Muscle of arm (tissue), 14 donors: ENCODE measurements at places on chromosomes 16 and 17.
A peak's percentile ranks its signal among the peaks of the same experiment; 100 is the strongest.

DNA sequence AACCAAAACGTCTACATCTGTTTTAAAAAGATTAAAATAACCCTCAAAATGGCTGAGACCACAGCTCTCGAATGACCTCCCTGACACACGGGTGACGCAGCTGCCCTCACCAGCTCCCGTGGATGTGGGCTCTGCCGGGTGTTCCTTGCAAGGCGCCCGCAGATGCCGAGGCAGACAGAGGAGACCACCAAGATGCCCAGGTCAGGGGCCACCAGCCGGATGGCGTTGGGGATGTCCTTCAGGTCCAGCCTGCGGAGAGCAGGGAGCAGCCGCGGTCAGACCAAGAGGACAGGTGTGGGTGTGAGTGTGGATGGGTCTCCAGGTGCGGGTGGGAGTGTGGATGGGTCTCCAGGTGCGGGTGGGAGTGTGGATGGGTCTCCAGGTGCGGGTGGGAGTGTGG lies 35.1 kb downstream of the CTU2 start:
- no peak for DNase-seq

DNA sequence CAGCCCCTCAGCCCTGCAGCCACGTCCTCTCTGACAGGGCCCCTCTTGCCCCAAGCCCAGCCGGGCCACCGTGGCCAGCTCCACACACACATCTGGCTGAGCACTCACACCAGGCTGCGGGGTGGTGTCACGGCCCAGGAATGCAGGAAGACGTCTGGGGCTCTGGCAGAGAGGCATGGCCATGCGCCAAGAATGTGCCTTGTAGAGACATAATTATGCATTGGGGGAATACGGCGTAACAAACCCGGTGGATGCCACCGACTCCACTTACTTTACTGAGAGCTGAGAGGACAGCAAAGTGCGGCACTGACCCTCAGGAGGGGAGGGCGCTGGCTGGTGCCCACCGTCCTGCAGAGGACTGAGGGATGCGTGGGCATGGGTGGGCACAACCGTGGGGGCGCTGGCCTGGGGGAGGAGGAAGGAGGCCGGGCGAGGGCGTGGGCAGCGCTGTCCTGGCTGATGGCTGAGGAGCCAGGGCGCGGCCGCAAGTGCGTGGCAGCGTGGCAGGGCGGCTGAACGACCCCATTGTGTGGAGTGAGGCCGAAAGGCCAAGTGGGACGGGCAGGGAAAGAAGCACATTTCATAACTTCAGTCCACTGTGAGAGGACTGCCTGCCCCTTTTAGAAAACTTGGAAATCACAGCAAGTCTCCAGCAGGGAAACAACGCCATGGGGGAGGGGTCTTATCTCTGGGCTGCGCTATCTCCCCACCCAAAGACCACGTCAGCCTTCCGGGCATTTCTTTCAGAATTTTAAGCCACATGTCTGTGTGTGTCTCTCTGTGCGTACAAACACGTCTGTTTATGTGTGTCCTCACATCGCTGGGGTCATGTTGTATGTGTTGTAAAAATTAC lies 30.6 kb downstream of the METRNL start:
- DNase-seq: peak; percentile 74

- no peak for DNase-seq
Observed at GRCh38 chr17:58303971-58304749, 23.4 kb upstream of the MPO start.

DNA sequence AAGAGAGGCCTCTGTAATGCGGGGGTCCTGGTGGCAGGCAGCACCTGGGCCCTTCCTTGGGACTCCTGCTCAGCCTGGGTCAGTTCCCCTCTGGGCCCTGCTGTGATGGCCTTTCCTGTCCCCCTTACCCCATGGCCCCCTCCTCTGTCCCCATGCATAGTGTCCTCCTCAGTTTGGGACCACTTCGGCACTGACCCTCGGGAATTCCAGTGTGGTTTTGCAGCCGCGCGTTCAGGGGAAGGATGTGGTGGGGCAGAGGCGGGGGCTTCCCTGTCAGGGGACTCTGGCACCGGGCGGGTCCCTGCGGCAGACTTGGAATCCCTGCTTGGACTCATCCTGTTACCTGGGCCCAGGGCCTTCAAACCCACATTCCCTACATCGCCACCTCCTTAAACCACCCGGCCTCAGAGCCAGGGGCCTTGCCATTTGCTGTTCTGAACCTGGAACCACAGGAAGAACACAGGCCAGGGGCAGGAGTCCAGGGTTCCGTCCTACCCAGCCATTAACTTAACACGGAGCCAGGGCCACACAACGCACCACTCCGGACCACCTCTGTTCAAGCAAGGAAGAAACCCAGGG lies 31.4 kb upstream of the EIF1 start:
- DNase-seq: no peak

DNA sequence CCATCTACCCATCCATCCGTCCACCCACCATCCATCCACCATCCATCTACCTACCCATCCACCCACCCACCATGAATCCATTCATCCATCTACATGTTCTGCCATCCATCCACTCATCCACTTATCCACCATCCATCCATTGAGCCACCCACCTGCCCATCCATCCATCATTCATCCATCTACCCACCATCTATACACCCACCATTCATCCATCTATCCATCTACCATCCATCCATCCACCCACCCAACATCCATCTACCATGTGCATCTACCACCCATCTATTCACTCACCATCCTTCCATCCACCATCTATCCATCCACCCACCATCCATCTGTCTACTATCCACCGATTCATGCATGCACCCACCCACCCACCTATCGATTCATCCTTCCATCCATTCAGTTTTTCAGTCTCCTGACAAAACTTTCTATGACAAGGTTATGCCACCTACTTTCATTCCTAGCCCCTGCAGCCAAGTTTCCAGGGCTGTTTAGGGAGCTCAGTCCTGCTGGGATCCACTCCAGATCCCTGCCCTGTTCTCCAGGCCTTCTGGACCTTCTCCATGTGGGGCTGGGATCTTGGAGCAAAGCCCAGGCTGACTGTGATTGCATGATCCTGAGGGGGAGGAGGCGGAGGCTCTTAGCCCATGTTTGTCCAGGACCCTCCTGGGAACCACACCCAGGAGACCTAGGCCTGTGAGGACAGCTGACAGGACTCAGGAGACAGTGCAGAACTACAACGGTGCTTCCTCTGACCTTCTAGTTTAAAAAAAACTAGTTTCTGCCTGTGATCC lies 27.4 kb downstream of the BCO1 start:
- DNase-seq: peak; percentile 16

GRCh38 chr17:51012538-51012937 lies 108.1 kb downstream of the SPAG9 start:
- no peak for DNase-seq

- no peak for DNase-seq
Observed at GRCh38 chr16:51707666-51708065, 556.6 kb upstream of the SALL1 start.

- no peak for DNase-seq
Observed at GRCh38 chr16:48086422-48086821, 69.4 kb downstream of the ABCC12 start.

- no peak for DNase-seq
Observed at GRCh38 chr17:42484304-42484703, 25.6 kb downstream of the ATP6V0A1 start.

GRCh38 chr17:80092959-80093358 lies 8.4 kb upstream of the GAA start:
- no peak for DNase-seq

GRCh38 chr17:74861662-74862107 lies 2.0 kb upstream of the GRIN2C start:
- DNase-seq: no peak

GRCh38 chr16:66487580-66488275 lies 60.6 kb downstream of the BEAN1 start:
- no peak for DNase-seq

GRCh38 chr16:74698222-74698621 lies 2.4 kb downstream of the MLKL start:
- no peak for DNase-seq

DNA sequence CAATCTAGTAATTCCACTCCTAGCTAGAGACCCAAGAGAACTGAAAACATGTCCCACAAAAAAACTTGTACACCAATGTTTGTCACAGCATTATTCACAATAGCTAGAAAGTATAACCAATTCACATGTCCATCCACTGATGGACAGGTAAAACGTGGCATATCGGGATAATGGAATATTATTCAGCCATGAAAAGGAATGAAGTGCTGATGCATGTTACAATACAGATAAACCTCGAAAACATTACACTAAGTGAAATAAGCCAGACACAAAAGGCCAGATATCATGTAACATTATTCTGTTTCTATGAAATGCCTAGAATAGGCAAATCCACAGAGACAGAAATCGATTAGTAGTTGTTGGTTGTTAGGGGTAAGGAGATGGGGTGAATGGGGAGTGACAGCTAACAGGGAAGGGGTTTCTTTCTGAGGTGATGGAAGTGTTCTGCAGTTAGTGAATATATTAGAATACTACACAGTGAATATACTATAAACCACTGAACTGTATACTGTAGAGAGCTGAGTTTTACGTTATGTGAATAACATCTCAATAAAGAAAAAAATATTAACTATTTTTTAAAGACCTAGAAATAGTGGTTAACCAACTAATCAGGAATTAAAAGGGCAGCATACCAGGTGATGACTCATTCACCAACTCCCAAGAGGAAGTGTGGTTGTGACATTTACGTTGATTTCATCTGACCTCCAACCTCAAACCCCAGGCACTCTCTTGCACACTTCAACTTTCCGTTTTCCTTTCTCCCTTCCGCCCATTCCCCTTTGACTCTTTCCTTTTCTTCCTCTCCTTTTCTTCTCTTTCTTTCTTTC lies 48.6 kb downstream of the GAS7 start:
- DNase-seq: no peak

DNA sequence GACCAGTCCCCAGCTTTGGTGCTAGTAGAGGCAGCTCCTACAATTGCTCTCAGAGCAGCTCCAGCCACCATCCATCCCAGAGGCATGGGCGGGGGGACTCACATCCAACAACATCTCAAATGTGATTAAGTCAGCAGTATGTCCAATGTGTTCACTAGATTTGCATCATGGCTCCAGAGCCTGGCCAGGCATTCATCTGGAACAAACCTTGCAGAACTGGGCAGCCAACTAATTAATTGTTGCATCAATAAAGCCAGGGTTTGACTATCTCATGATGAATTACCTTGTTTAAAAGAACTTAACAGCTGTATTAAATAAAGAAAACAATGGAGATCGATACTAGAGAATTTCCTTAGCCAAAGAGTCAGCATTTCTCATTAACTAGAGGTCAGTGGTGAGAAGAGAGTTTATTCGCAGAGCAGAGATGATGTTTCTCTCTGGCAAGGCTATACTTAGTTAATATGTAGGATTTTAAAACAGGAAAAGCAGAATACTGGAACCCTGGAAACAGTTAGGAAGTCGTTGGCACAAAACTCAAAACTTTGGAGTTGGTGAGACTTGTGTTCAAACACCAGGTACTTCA lies 494.4 kb downstream of the GRIN2A start:
- no peak for DNase-seq

GRCh38 chr17:72004011-72004427 lies 116.8 kb upstream of the SOX9 start:
- DNase-seq: no peak

- DNase-seq: no peak
Observed at GRCh38 chr17:13601322-13601775, 380 bp downstream of the HS3ST3A1 start.

GRCh38 chr17:46002311-46002972 lies 3.4 kb downstream of the STH start:
- peak; percentile 73 for DNase-seq

DNA sequence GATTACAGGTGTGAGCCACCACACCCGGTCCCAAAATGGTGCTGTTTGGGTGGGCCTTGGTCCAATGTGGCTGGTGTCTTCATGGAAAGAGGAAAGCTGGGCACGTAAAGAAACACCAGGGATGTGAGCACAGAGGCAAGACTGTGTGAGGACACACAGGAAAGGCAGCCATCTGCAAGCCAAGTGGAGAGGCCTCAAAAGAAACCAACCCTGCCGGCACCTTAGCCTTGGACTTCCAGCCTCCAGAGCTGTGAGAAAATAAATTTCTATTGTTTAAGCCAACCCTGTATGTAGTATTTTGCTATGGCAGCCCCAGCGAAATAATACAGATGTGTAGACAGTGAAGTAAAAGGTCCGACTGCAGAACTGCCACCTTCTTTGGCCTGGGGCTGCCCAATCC lies 68.7 kb downstream of the SLC39A11 start:
- no peak for DNase-seq

- no peak for DNase-seq
Observed at GRCh38 chr17:76420356-76421043, 32.5 kb downstream of the UBE2O start.

DNA sequence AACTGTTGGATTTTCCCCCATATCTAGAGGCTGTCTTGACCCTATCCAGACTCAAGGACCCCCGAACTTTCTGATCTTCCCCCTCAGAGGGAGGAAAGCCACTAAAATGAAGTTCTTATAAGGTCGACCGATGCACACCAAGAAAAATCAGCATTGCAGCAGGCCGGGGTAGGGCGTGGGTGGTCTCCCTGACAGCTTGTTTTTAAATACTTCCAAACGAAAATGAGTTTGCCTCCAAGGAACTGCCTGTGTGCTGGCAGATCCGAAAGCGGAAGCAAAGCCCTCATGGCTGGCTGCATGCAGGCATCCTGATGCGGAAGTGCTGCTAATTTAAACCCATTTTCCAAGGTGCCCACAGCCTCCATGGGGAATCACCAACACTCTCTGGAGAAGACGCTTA lies 374.3 kb upstream of the XYLT1 start:
- no peak for DNase-seq

DNA sequence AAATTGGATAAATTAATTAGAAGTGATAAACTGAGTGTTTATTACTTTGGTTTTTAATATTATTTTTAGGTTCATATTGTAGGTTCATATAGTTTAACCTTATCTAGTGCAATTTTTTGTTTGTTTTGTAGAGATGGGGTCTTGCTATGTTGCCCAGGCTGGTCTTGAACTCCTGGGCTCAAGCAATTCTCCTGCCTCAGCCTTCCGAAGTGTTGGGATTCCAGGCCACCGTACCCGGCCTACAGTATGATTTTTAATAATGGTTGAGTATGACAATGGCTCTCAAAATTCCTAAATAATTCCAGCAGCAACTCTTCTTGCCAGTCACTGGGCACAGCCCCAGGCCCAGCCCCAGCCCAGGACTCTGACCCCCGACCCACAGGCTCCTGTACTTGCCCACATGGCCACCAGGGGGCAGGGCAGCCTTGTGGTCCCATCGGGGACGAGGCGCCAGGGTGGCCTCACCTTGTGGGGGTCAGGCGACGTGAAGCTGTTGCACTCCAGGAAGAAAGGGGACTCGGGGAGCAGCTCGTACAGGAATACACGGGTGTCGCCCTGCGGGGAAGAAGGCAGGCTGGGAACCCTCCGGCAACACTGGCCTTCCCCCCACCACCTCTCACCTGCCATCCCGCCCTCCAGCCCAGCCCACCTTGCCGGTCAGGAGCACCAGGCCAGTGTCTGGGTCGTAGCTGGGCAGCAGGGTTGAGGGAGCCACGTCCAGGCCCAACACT lies 7.9 kb upstream of the PAM16 start:
- DNase-seq: no peak

- peak; percentile 53 for DNase-seq
Observed at GRCh38 chr16:85151603-85152413, 39.5 kb upstream of the CIBAR2 start.

GRCh38 chr17:58786586-58787295 lies 31.1 kb downstream of the PPM1E start:
- peak; percentile 1 for DNase-seq
